ENCODE measurements at places on chromosomes 12 and 14. TPM values are rescaled to one million over a fixed set of nuclear protein-coding genes. Genes with fewer than 3 reads are reported as not detected.

KRT83 gene
- total RNA-seq = 0.26 TPM

CISTR gene
- not detected for total RNA-seq

CTSG gene
- not detected for total RNA-seq

FOXN4 gene
- total RNA-seq = 0.49 TPM

FAM181A gene
- 8.3 TPM for total RNA-seq

KRT71 gene
- total RNA-seq = not detected

CLEC4C gene
- total RNA-seq = 0.73 TPM

DNA sequence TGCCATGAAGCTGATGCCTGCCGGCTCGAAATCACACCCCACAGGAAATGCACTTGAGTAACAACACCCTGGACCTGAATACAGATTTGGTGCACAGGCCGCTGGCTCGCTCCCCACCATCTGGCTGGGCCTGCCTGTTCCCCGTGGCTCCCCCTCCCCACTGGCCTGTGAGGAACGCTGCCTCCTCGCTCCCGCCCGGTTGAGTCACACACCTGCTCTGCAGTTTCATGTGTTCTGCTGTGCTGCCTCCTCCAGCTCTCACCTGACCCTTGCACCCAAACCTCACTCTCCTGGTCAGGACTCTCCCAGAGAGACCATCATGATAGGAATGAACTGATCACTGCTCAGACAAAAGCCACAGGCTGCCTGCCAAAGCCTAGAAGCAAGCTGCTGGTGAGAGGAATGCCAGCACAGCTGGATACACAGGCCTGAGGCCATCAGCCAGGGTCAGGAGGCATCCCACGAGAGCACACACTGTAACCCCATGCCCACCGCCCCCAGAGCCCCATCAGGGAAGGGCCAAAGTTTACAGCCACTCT is 3.8 kb upstream of the SIVA1 start:
- no peak for ATAC-seq

DNA sequence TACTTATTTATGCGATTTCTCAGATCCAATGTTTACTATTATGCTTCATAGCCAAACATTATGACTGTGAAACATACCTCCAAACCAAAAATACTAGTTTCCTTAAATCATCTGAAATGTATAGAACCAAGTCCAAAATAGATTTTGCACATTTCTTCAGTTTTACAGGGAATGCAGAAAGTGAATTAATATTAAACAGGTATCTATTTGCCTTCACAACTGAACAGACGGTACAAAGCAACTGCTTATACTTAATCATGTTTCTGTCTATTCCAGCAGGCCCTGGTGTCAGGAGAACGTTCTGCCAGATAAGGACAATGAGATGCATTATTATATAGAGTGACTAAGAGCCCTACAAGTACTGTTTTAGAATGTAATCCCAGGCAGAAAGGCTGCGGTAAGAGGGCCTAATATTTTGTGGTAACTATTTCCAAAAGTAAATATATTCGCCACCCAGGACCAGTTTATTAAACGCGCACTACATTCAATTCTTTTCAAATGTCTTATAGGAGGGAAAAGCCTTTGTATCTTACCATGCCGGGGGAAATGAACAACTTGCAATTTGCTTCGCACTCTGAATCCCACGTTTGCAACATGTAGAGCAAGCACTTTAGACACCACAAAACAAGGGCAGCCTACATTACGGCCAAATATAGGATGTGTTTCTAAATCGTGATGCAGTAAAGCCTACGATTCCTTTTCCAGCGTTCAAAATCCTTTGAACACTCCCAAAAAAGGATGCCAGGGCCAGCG is 1.5 kb downstream of the CORO1C start:
- no peak for ATAC-seq

- ATAC-seq = no peak
Measured at GRCh38 chr12:92059960-92060359, 85.7 kb downstream of the BTG1 start.

DNA sequence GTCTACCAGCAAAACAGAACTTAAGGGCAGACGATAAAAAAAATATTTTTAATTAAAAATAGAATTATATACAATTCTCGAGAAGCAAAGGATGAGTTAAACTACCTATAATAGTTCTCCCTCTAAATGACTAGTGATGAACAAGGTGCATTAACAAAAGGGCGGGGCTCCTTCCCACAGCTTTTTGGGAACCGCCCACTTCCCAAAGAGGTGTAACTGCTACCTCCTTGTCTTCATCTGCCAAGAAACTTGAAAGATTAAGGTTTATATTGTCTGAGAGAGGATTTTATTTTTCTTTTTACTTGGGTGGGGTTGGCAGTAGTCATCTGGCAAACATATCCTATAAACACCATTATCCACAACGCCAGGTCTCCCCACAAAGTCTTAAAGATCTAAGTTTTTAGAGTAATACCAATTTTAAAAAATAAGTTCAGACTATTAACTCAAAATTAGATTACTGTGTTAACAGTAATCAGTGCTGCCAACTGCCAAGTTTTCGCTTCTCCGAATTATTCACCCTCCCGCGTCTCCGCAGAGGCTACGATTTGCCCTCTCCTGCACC is 938 bp downstream of the RALGAPA1 start:
- ATAC-seq = no peak

GRCh38 chr12:62957233-62957953 is 22.4 kb upstream of the PPM1H start:
- no peak for ATAC-seq

DNA sequence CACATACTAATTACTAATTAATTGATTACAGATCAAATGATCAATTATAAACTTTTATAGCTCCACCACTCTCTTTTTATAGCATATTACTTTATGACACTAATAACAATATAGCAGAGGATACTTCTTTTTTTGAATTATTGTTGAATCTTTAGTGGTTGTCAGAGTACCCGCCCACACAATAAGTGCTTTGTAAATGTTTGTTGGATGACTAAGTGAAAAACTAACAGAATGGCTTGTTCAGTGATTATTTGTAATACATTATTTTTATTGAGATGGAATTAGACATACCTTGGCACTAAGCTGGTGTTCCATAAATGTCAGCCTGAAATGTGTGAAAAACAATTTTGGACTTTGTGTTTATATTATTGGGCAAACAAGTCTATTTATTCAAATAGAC is 670.5 kb upstream of the ATXN7L3B start:
- no peak for ATAC-seq

GRCh38 chr14:101071493-101071906 is 168.0 kb upstream of the RTL1 start:
- ATAC-seq = no peak

DNA sequence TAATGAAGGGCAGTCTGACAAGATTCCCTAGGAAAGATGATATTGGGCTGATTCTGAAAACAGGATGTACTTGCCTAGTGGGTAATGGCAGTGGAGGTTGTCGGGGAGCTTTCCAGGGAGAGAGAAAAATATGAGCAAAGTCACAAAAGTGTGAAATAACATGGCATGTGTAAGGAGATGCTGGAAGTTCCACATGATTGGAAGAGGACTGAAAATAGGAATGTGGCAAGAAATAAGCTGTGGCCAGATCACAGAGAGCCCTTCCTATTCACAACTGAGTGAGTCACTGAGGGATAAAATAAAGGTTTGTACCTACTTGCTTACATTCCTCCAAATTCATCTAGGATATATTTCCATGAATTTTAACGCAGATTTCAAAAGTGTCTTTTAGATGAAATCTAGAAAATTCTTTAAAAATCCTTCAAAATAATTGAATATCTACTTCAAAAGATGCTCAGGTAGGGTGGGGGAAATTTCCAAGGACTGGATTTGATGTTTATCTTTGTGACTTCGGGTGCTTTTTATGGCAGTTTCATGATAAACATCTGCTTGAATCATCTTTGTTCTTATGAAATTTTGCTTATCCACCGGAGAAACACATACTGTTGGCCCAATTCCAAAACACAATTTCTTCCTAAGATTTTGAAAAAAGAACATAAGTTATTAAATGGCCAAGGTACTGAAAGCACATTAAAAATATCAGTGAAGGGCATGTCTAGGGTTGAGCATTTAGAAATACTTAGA is 36.3 kb upstream of the SLC2A13 start:
- ATAC-seq = no peak

DNA sequence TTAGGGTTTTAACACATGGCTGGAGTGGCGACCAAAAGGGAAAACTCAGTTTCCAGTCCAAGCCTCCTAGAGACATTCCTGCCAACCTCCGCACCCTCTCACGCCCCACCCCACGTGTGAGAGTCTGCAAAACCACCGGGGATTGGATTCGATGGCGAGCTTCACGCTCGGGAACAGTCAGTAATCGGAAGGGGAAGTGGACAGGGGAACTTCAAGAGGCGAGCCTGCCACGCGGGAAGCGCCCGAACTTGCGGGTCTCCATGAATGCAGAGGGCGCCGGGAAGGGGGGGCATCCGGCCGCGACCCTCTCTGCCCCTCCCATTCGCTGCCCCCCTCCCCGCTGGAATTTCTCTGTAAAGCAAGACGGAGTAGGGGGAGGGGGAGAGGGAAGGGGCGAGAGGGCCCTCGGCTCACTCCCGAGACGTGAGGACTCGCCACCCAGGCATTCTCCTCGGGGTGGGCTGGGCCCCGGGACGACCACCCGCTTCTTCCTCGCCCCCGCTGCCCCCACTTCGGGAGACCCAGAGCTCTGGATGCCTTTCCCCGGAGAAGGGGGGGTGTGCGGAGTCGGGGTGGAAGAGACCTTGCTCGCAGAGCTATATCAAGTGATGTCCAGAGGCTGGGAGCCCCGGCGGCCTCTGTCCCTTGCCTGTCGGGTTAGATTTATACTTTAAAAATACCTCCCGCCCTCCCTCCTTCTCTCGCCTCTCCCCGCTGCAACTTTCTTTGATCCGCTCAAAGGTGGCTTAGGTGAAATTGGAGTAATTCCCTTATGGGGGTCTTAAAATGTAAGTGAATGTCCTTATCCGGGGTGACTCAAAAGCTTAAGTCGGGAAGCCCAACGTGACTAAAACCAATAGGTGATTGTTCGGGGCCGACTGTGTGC is 2.5 kb upstream of the CCND2 start:
- ATAC-seq = no peak

DNA sequence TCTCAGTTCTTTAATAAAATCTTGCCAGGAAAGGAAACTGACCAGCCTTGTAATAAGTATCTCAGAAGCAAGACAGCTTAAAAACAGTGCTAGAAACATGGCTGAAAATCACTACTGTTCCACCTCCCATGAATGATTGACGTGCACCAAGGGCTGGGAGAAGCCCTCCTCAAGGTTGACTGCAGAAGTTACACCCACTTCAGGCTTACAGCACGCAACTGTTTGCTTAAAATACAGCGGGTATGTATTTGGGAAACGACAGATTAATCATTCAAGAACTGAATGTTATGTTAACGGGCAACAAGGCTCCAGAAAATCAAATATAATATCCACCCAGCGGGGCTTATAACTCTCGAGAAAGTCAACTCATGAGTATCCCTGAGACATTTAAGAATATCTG is 22.1 kb downstream of the PRKD1 start:
- ATAC-seq = no peak

All from motor neuron (in vitro differentiated cells).